ENCODE measurements at places on chromosomes 5 and 9.

- DNase-seq, result no peak
These were observed 133.8 kb upstream of the SLC24A2 start for GRCh38 chr9:19922476-19923118.

DNA sequence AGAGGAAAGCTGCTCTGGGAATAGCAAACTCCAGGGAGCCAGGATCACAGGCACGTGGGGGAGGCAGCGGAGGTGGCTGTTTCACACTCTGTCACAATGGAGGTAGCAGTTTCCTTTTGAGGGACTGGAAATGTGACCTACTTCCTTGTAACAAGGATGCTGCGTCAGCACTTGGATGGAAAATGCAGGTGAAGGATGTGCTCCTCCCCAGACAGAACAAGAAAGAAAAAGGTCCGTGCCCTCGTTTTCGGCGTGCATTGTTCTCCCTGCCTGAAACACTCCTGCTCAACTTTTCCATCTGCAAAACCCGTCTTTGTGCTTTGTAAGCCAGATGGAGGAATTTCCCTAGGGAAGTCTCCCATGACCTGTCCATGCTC lies 55.1 kb upstream of the SH3PXD2B start:
- no peak for DNase-seq

- no peak for DNase-seq
These were observed 211.9 kb downstream of the NXNL2 start for GRCh38 chr9:88746743-88747398.

GRCh38 chr9:128343855-128344254 lies 3.5 kb downstream of the SLC27A4 start:
- DNase-seq, result no peak

- DNase-seq, result no peak
These were observed 78.0 kb downstream of the AMBP start for GRCh38 chr9:114000063-114000454.

- no peak for DNase-seq
These were observed 289.8 kb downstream of the SPOCK1 start for GRCh38 chr5:137209232-137209809.

Measured in CD4-positive, alpha-beta T cell treated with Interleukin-4 for 4 hours (primary cell).